NCI-H1105 treated with DMSO at 0.1 percent for 48 hours (cell line): ENCODE measurements at places on chromosomes 11 and 22.

GRCh38 chr11:123111465-123111864 is 49.5 kb upstream of the HSPA8 start:
- DNase-seq = peak; percentile 85

DNA sequence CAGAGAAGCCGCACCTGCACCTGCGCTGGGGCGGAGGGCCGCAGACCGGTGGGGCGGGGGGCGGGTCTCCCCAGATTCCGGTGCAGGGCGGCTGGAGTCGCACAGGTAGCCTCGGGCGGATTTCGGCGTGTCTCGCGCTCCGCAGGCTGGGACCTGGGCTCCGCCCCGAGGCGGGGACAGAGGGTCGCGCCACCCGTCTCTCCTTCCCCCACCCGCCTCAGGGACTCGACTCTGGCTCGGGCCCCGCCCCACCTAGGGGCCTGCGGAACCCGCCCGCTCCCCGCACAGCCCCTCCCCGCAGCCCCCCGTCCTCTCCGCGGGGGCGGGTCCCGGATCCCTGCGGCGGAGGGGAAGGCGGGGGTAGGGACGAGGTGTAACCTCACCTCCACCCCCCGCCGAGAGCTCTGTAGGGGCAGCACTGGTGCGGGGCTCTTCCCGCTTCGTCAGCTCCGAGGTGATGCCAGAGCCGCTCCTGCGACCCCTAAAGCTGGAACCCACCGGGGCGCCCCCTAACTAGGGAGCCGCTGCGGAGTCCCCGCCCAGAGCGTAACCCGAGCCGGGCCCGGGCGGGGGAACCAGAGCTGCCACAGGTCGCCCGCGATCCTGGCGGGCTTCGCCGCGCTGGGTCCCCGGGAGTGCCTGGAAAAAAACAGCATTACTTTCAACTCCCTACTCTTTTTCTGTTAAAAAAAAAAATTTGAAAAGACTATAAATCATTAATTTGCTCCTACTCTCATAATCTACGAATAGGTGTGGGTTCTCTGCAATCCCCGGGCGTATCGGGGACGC is at the start of gene SLC29A2:
Gene SLC29A2, minus strand, starts transcription at position 134 of the 789 bp plus-strand sequence. CDS start 169 bp downstream, outside the sequence.
- peak; percentile 90 for DNase-seq

DNA sequence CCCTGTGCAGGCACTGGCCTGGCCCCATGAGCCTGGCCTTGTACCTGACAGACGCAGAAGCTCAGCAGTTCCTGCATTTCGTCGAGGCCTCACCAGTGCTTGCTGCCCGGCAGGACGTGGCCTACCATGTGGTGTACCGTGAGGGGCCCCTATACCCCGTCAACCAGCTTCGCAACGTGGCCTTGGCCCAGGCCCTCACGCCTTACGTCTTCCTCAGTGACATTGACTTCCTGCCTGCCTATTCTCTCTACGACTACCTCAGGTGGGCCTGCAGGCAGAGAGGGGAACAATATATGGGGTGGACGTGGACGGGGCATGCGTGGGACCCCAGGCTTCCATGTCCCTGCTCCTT is 4.9 kb downstream of the LARGE2 start:
- no peak for DNase-seq

- no peak for DNase-seq
Measured at GRCh38 chr11:44308256-44308922, 1.6 kb downstream of the ALX4 start.

GRCh38 chr11:43962383-43963278 is 20.2 kb downstream of the C11orf96 start:
- no peak for DNase-seq

- no peak for DNase-seq
Measured at GRCh38 chr22:20434773-20435172, 2.9 kb downstream of the SCARF2 start.

DNA sequence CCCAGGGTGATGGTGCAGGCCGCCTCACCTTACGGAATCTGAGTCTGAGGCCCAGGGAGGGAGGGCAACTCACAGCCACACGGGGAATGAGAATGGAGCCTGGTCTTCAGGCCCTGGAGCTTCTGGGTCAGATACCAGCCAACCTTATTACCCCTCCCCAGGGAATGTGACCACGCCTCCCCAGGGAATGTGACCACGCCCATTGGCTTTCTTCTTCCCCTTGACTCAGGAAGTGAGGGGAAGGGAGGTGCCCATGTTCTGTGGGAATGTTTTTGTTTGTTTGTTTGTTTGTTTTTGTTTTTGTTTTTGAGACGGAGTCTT is 57.5 kb upstream of the RBFOX2 start:
- no peak for DNase-seq

- no peak for DNase-seq
Measured at GRCh38 chr11:8841899-8842298, 69.1 kb upstream of the AKIP1 start.

- DNase-seq = no peak
Measured at GRCh38 chr11:71144736-71145135, 107.6 kb downstream of the SHANK2 start.

GRCh38 chr11:119752946-119753345 is 23.9 kb upstream of the NECTIN1 start:
- no peak for DNase-seq

DNA sequence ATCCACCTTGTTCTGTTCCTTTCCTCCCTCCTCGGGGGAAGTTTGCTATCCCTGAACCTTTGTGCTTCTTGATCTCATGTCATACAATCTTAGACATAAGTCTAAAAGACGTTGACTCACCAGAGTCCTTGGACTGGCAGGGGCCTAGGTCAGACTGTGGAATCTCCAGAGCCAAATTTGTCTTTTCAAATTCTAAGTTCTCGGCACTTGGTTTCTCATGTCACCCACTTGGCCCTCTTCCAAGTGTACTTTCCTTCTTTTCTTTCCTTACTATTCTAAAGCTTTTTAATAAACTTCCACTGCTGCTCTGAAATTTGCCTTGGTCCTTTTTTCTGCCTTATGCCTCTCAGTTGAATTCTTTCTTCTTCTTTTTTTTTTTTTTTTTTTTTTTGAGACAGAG is 30.1 kb upstream of the SMPD1 start:
- no peak for DNase-seq

DNA sequence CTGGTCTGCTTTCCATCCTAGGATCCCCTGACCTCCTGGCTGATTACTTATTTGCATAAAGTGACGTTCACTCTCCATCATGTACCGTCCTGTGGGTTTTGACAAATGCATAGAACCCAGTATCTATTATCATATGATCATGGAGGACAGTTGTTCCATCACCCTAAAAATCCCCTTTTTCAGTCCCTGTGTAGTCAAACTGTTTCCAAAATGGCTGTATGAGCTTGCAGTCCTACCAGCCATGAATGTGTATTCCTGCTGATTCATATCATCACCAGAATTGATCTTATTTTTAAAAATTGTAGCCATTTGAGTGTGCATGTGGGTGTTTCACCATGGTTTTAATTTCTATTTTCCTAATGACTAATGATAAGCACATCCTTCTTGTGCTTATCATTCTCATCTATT is 108.8 kb downstream of the MPPED1 start:
- DNase-seq = no peak

DNA sequence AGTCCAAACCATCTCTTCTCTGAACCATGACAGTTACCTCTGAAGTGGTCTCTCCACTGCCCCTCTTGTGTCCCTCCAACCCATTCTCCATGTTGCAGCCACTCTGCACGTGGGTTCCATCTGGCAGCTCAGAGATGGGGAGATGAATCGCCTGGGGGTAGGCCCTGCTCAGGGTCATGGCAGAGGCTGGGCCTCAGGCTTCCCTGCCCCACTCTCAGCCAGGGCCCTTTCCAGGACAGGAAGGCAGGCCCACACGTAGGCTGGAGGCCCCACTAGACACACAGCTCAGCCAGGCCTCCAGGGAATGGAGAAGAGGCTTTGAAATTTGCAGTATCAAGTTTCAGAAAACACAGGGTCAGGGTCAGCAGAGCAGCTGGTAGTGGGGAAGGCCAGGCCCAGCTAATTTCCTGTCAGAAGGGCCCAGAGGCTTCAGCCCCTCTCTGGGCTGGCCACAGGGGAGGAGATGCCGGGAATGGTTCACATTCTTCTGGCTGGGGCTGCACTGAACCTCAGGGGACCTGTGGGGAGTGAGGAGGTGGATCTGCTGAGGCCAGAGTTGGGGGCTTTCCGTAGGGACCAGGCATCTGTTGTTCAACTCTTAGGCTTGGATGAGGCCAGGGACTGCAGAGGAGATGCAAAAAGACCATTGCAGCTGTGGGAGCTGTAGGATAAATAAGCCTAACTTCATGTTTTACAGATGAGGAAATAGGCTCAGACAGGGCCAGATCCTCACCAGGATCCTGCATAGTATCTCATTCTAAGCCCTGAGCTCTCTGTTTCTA is 101.6 kb downstream of the SWAP70 start:
- DNase-seq = no peak

DNA sequence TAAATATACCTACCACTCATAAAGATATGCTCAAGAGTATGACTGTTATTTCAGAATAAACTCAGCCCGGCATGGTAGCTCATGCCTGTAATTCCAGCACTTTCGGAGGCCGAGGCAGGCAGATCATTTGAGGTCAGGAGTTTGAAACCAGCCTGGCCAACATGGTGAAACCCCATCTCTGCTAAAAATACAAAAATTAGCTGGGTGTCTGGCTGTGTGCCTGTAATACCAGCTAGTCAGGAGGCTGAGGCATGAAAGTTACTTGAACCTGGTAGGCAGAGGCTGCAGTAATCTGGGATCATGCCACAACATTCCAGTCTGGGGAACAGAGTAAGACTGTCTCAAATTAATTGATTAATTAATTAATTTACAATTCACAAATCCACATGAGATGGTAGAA is 208.2 kb upstream of the PDGFD start:
- no peak for DNase-seq

DNA sequence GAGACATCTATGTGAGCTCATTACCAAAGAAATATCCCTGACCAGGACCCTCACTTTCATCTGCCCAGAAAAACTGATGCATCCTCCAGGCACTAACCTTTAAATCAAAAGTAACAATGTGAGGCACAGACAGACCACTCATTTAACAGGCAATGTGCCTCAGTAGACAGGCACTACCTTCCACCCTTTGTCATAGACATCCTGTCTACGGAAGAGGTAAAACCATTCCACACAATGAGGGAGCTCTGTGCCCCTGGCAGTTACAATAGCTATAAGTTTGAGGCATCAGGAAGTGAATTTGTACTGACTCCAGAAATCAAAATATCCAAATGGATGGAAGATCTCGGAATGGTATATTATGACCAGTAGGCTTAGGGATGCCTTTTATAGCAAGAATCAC is 6.7 kb upstream of the CAVIN3 start:
- DNase-seq = no peak

- DNase-seq = no peak
Measured at GRCh38 chr11:92130421-92130831, 94.2 kb upstream of the FAT3 start.

GRCh38 chr22:29827091-29827490 is 11.0 kb downstream of the ASCC2 start:
- no peak for DNase-seq

GRCh38 chr22:49966041-49966773 is 5.6 kb downstream of the PIM3 start:
- DNase-seq = no peak

DNA sequence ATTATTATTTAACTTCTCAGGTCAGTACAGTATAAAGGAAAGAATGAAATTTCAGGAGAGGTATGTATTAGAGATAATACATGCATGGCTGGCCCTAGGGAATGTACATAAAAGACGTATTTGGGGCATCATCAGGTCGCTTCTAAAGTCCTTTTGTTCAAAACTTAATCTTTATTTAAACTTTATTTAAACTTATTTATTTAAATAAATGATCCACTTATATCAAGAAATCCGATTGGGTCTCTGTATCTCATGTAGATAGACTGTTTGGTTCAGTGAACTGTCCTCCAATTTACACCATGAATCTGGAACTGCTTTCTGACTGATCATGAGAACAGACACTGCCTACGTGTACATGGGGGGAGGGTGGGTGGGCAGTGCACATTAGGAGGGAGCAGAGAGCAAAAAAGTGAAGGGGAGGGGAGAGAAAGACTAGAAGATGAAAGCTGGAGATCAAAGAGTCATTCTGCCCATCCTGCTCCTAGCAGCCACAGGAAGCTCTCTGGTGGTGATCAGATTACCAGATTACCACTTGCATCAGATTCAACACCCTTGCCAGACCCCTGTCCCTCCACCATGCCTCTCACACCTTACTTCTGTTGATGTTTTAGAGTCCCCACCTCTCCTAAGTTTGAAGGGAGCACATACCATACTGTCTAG is 92.1 kb upstream of the MTMR2 start:
- no peak for DNase-seq

DNA sequence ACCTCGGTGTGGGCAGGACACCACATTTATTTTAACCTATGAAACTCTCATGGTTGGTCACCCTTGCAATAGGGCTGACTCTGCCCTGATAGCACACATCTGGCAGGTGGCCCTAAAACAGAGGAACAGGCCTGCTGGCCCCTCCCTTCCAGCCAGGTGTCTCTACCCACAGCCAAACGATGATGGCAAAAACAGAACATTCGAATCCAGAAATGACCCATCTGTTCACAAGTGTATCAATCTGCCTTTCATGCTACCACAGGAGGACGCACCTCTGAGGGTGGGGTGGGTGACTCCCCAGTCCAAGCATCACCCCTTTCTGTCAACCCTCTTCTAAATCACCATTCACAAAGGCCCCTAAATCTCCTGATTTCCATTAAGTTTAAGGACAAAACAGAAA is 118.1 kb downstream of the ETS1 start:
- DNase-seq = no peak
